ENCODE measurements at places on chromosomes 7 and 10. TPM values are rescaled to one million over a fixed set of nuclear protein-coding genes. Genes with fewer than 3 reads are reported as not detected.

The AUTS2 gene
- 16.1 TPM for total RNA-seq

The CYP2W1 gene
- total RNA-seq: not detected

The YWHAG gene
- total RNA-seq: 91.8 TPM

The TMEM213 gene
- not detected for total RNA-seq

The ABLIM1 gene
- 29.5 TPM for total RNA-seq

The ERVW-1 gene
- 1.1 TPM for total RNA-seq

The FAM237B gene
- total RNA-seq: not detected

The HSPA14 gene
- 18.5 TPM for total RNA-seq

The GLI3 gene
- 6.7 TPM for total RNA-seq

The NFE2L3 gene
- total RNA-seq: 69.0 TPM

The HMX2 gene
- total RNA-seq: 0.07 TPM

The NPC1L1 gene
- not detected for total RNA-seq

The ARHGAP19 gene
- total RNA-seq: 54.0 TPM

The ARL4A gene
- 25.3 TPM for total RNA-seq

Data from H7 (cell line).